Cardiac muscle cell (in vitro differentiated cells and primary cell): ENCODE measurements at places on chromosomes 12 and 14.

DNA sequence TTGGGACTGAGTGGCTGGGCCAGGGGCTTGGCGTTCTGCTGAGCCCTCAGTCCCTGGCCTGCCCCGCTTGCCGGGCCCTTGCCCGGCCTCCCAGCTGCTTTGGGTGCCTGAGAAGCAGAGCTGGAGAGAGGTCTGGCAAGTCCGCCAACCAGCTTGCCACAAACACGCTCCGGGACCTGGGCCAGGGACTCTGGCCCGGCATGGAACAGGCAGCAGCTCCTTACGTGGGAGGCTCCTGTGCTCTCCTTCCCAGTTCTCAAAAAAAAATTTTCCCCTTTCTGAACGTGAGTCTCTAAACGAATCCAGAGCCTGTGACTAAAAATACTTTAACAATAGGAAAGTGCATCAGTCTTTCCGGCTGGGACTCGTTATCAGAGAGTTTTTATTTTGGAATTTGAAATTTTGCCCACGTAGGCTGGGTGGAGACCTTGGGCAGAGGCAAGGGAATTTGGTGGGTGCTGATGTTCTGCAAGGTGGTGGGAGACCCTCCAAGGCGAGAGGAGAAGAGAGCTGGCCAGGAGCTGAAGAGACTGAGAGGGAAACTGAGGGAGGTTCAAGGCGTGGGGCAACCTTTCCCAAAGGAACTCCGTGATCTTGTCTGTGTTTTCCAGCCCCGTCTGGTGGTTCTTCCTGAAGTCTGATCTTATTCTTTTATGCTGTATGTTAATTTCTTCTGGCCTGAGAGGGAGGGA, 6.8 kb upstream of the NR4A1 start:
- peak; percentile 98 for DNase-seq

GRCh38 chr14:54674046-54674741, 107.3 kb downstream of the SAMD4A start:
- no peak for DNase-seq

- DNase-seq = no peak
Observed at GRCh38 chr14:24665440-24665991, 31.5 kb upstream of the GZMB start.

DNA sequence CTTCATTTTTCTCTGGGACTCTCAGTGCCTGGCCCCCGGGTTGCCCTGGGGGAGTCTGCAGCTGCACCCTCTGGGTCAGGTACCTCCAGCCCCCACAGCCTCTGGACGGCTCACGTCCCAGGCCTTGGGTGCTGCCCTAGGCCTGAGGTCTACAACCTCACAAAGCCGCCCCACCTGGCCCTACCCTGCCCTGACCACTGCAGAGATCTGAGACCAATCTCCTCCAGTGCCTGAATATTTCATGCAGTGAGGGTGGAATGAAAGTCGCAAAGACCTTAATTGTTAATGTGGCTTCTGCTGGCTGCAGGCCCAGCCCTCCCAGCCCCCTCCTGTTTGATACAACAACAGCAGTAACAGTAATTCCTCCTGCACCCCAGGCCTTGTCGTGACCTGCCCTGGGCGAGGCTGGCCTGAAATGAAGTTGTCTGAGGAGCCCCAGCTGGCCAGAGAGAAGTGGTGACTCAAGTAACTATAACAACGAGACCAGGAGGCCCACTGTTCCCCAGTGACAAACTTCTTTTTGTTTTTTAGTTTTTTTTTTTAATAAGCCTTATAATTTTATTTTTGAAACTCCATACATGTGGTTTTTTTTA, 8.8 kb upstream of the CCDC85C start:
- peak; percentile 55 for DNase-seq

GRCh38 chr12:9634969-9635754, 27.4 kb upstream of the KLRB1 start:
- DNase-seq = no peak

GRCh38 chr12:62943779-62944395, 8.9 kb upstream of the PPM1H start:
- no peak for DNase-seq

DNA sequence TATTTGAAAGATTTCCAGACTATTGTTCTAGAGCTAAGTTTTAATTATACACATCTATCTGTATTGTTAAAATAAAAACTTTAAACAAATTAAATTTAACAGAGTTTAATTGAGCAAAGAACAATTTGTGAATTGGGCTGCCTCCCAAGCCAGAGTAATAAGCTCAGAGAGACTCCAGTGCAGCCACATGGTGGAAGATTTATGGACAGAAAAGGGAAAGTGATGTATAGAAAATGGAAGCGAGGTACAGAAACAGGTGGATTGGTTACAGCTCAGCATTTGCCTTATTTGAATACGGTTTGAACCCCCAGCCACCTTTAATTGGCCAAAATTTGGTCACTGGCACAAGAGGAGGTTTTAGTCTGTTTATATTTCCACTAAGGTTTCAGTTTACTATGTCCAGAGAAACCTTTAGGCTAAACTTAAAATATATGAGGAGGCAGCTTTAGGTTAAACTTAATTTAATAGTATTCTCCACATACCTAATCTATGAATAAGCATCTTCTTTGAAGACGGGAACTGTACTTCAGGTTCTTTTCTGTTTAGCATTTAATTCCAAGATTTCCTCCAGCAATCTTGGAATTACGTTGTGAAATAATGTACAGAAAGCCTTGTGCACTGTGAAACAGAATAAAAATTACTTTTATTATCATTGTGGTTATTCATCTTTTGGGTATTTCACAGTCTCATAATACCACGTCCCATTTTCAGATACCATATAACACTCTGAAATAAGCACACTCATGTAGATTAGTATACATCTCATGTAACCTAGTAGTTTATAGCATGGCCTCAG, 19.4 kb downstream of the SRGAP1 start:
- no peak for DNase-seq

- no peak for DNase-seq
Observed at GRCh38 chr14:26121181-26121580, 476.7 kb downstream of the NOVA1 start.

GRCh38 chr12:58458102-58458501, 462.2 kb downstream of the LRIG3 start:
- DNase-seq = no peak

DNA sequence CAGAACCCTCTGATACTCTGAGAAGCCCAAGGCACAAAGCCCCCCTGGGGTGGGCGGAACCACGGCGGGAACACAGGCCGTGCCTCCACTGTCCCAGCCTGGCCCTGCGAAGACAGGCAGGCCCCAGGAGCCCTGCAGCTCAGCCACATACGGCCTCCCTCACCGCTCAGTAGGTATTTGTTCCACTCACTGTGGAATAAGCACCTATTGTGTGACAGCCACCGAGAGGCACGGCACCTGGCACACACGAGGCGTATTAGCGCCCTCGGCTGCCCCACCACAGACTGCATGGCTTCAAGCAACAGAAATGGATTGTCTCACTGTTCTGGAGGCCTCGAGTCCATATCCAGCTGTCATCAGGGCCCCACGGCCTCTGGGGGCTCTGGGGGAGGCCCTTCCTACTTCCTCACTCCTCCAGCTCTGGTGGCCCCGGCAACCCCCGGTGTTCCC, 66.3 kb downstream of the NCOR2 start:
- DNase-seq = no peak

DNA sequence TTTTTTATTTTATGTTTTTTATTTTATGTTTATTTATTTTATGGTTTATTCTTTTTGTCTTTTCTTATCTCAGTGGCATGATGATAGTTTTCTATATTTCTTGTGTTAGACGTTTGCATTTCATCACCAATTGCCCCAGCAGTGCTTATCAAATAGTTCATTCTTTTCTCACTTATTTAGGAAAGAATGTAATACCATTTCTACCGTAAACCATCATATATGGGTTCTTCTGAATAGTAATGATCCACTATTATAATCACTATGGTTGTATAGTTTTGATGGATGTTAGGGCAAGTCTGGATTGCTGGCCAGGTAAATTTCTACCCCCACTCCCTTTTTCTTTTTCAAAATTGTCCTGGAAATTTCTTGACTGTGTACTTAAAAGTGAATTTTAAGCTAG, 134.6 kb upstream of the FBXO33 start:
- no peak for DNase-seq

GRCh38 chr12:132413931-132414588, 75.9 kb upstream of the FBRSL1 start:
- no peak for DNase-seq

- no peak for DNase-seq
Observed at GRCh38 chr12:84919271-84919670, 6.7 kb upstream of the SLC6A15 start.

- no peak for DNase-seq
Observed at GRCh38 chr12:46664761-46665287, 161.0 kb downstream of the SLC38A4 start.
